ENCODE measurements at places on chromosomes 1 and 21. TPM values are rescaled to one million over a fixed set of nuclear protein-coding genes. Genes with fewer than 3 reads are reported as not detected.

KRTAP13-2 gene
- not detected for total RNA-seq

ZNF593OS gene
- total RNA-seq: not detected

KCNN3 gene
- under 0.01 TPM for total RNA-seq

TMEM240 gene
- total RNA-seq: 2.1 TPM

GPR37L1 gene
- total RNA-seq: not detected

CIART gene
- total RNA-seq: 5.9 TPM

F5 gene
- not detected for total RNA-seq

C1orf105 gene
- not detected for total RNA-seq

TDRKH gene
- 2.2 TPM for total RNA-seq

ANKRD13C gene
- 32.7 TPM for total RNA-seq

CD1B gene
- total RNA-seq: not detected

AMY1B gene
- total RNA-seq: not detected

PAX7 gene
- total RNA-seq: not detected

DDX20 gene
- total RNA-seq: 28.7 TPM

PLA2G2F gene
- not detected for total RNA-seq

NBPF4 gene
- not detected for total RNA-seq

WLS gene
- 41.1 TPM for total RNA-seq

PLXNA2 gene
- total RNA-seq: under 0.01 TPM

PRAMEF26 gene
- not detected for total RNA-seq

CNN3 gene
- 271 TPM for total RNA-seq

PTPRC gene
- not detected for total RNA-seq

AIRE gene
- not detected for total RNA-seq

OR2AK2 gene
- not detected for total RNA-seq

C8B gene
- total RNA-seq: not detected

TSSK3 gene
- total RNA-seq: 0.62 TPM

BACE2 gene
- 289 TPM for total RNA-seq

ESPN gene
- total RNA-seq: 0.62 TPM

SLC9C2 gene
- total RNA-seq: not detected

FAM163A gene
- not detected for total RNA-seq

TRAF3IP3 gene
- not detected for total RNA-seq

CDC42BPA gene
- total RNA-seq: 78.5 TPM

SPATA45 gene
- not detected for total RNA-seq

PRAMEF10 gene
- not detected for total RNA-seq

IL20 gene
- 0.34 TPM for total RNA-seq

OPTC gene
- not detected for total RNA-seq
